ENCODE measurements at places on chromosomes 5 and 9.

- DNase-seq: no peak
Measured at GRCh38 chr5:153569036-153569435, 78.6 kb downstream of the GRIA1 start.

- DNase-seq: no peak
Measured at GRCh38 chr5:4651806-4652565, 488.1 kb upstream of the ADAMTS16 start.

GRCh38 chr9:36136894-36137391, 410 bp downstream of the GLIPR2 start:
- DNase-seq: peak; percentile 52

DNA sequence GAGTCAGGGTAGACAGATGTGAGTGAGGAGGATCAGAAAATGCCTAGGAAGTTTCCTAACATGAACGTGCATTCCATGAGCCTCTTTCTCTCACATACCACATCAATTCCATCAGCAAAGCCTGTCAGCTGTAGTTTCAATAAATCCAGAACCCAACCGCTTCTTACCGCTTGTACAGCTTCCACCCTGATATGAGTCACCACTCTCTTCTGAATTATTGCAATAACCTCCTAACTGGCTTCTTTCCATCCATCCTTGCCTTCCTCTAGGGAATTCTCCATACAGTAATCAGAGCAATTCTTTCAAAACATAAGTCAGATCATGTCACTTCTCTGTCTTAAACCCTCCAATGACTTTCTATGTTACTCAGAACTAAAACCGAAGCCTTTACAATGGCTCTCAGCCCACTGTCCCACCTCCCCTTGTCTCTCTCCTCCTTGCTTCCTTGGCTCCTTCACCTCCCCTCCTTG, 8.1 kb upstream of the RAD23B start:
- no peak for DNase-seq

DNA sequence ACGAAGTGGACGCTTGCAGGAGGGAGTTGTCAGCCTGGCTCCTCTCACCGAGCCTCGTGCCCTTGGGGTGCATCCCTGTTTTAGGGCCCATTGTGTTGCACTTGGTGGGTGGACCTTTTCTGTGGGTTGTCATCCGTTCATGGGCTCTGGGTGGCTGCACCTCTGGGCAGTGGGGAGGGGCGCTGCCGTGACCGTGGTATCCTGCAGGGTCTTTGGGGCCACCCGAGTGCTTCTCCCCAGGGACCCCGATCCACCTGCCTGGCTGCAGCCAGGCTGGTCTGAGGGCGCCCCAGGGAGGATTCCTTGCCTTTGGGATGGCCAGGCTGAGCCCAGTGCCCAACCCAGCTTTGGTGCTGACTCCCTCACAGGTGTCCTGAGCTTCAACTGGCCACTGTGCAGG, 41.0 kb upstream of the UBAC1 start:
- DNase-seq: no peak

DNA sequence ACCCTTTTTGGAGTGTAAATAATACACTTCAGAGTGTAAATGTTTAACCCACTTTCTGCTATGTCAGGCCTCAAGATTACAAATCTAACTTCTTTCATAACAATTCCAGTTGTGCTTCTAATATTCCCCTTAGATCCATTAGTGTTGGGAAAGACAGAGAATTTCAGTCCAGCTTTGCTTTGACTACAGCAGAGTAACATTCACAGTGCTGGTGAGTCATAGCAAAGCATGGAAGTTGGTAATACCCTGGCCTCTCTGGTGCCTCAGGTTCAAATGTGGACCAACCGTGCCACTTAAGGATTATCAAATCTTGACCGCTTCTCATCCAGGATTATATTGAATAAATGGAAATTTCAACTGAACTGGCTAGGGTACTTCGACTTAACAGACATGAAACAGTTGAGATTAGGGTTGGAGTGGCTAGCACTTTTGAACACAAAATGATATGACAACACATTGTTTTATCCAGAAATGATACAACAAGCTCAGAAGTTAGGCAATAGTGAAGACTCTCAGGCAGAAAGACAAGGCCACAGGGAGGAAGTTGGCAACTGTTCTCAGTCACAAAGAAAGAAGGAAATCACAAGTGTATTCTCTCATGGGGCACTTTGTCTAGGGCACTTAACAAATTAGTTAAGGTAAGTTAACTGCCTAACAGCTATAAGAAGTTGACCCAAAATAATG, 24.4 kb upstream of the RASA1 start:
- DNase-seq: no peak

DNA sequence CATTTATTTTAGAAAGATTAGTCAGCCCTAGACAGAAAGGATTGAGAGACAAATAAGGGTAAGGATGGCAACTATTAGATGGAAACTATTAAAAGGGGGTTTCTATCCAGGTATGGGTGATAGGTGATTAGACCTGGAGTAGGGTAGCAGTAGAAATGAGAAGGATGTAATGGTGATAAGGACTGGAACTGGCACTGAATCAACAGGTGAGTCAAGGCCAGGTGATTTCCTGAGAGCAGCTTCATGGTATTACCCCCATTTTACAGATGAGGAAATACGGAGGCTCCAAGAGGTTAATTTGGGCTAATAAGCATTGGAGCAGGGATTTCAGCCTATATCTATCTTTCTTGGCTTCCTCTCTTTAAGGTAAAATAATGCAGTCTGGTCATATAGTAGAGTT, 55.7 kb downstream of the CAST start:
- DNase-seq: no peak

- no peak for DNase-seq
Measured at GRCh38 chr5:124628721-124629596, 117.5 kb downstream of the ZNF608 start.

- DNase-seq: no peak
Measured at GRCh38 chr9:124260769-124261603, 3.2 kb downstream of the NEK6 start.

DNA sequence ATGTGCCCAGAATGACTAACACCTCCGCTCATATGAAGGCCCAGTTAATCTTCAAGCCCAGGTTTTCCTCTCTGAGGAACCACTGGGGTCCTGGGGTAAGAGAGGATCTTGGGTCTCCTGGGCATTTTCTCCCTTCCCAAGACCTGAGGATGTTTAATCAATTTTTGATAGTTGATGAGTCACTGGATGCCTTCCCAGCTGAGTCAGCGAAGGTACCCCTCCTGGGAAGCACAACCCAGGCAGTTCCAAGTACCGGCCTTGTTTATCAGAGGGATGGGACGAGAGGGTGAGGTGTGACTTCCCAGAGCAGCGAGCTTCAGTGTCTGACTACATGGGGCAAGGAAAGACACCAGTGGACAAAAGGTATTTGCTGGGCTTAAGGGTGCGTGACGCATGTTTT, 119.6 kb upstream of the IL12B start:
- no peak for DNase-seq

- no peak for DNase-seq
Measured at GRCh38 chr5:173050791-173051190, 5.4 kb upstream of the CREBRF start.

GRCh38 chr9:106797299-106797698, 65.7 kb upstream of the ZNF462 start:
- DNase-seq: no peak

GRCh38 chr5:67222243-67223025, 25.8 kb upstream of the CD180 start:
- no peak for DNase-seq

- DNase-seq: no peak
Measured at GRCh38 chr9:19231126-19231903, 822 bp downstream of the DENND4C start.

GRCh38 chr9:92407818-92408217, 3.4 kb upstream of the OGN start:
- no peak for DNase-seq

GRCh38 chr9:114181607-114182409, 26.5 kb downstream of the COL27A1 start:
- no peak for DNase-seq

DNA sequence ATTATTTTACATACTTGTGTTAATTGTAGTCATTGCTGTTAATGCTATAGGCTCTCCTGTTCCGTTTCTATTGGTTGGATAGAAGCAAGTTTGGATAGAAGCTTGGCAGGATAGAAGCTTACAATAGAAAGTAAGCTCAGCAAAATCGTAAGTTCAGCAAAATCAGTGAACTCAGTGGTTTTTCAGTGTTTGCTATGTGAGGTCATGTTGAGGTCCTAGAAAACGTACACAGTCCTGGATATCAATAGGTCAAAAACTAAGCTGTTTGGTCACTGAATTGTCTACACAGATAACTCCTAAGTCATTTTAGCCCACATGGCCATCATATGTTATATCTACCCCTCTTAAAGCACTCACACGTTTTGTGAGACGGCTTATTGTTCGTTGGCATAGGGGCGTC, 299.4 kb downstream of the MAN2A1 start:
- no peak for DNase-seq

DNA sequence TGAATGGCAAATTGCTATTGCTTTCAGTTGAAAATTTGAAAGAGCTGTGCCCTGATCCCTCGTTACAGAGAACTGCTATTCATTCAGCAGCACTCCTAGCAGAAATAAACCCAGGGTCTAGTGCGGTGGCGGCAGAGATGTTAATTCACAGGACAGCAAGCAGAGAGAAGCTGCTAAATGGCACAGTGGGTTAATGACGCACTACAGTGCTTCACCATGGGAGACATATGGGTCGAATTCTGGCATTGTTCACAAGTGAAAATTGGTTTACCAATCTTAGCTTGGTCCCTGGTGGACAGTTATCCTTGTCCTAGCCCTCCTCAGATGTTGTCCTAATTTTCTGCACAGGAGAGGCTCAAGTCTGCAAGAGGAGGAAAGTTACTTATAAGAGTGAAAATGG, 807.4 kb downstream of the TLE1 start:
- DNase-seq: no peak

DNA sequence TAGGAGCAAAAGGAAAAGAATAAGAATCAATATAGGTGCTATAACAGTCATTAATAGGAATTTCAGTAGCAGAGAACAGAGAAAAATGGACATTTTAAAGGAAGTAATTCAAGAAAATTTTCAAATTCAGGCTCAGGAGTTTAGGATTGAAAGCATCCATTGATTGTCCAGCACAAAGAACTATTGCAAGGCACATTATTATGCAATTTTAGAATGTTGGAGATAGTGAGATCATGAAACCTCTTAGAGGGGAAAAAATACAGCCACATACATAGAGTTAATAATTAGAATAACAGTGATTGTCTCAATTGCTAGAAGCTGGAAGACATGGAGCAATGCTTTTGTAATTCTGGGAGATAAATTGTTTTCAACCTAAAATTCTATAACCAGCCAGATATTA, 31.5 kb downstream of the CNTLN start:
- DNase-seq: no peak

DNA sequence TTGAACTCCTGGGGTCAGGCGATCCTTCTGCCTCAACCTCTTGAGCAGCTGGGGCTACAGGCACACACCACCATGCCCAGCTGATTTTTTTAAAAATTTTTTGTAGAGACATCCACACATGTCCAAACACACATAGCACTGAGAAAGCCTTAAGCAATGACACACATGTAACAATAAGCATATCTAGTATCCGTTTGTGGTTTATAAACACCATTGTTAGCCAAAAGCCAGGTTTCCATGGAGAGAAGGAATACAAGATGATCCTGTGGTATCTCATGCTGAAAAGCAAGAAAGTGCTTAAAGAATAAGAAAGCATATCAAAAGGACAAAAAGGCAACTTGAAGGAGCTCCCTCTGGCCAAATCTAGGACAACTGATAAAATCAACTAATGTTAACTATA, 29.7 kb upstream of the SLC1A3 start:
- no peak for DNase-seq

DNA sequence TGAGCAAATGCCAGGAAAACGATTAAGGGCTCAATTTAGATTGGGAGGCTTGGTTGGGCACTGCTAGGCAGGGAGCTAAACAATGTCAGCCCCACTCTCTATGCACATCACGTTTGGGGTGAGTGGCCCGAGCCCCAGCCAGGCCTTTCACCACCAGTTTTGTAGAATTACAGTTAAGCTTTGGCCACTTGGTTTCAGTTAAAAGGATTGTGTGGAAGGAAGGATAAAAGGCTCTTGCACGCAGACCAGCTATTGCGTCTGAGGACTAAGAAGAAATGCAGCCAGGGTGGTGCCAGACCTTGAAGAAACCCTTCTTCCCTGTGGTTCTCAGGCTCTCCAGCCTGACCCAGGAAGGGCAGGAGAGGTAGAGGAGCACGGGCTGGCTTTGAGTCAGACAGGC, 125.3 kb upstream of the SLC44A1 start:
- DNase-seq: peak; percentile 60

DNA sequence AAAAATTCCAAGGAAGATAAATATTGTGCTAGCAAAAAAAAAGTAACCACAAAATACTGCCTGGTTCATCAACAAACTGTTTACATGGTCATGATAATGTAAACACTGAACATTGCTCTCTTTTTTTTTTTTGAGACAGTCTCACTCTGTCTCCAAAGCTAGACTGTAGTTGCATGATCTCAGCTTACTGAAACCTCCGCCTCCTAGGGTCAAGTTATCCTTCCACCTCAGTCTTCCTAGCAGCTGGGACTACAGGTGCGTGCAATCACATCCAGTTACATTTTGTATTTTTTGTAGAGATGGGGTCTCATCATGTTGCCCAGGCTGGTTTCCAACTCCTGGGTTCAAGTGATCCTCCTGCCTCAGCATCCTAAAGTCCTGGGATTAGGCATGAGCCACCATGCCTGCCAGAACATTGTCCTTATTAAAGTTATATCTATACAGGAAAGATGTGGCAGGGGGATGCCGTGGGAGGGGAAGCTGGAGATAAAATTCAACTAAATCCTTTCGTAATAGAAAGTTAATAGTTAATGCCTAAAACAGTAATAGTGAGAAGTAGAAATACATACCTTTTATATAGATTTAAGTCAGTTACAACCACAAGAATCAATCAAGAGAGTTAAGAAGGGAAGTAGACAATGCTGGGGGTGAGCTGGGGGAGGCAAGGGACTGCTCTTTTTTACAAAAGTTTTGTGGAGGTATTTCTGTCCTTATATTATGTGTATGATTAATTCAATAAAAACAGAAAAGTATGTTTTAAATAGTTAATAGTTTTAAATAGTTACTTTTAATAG, 52.3 kb downstream of the RGMB start:
- DNase-seq: no peak

DNA sequence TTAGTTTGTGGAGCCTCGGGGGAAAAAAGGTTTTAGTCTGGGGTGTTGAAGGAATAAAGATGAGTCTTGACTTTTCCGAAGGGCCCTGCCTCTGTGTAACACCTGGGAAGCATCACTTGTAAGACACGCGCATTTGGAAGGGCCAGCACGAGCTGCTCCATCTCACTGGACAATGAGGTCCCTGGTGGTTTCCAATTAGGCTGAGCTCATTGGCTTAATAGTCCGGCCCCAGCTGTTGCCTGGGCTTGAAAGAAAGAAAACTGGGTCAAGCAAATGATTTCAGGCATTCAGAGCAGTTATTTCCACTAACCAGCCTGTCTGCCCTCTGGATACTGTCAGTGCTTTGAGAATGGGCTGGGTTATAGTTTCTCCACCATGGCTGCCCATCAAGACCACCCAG, 64.5 kb downstream of the NSUN2 start:
- DNase-seq: no peak

DNA sequence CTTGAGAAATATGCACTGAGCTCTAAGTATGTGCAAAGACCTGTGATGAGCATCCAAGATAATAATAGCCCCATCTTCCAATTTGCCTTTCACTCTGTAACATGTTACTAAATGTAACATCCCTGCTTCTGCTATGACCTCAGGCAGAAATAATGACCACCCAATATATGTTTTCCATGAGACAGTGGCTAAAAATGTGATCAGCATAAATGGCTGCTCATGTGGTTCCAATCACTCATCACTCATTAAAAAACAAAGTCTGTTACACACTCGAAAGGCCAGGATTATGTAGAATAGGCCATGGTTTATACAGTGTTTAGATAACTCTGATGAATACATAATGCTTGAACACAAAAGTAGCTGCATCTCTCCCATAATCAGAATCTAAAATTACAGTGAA, 71.4 kb upstream of the MOCS2 start:
- DNase-seq: no peak

- DNase-seq: no peak
Measured at GRCh38 chr5:177435847-177436536, 9.5 kb downstream of the GRK6 start.
